Activated T-cell treated with anti-CD3 and anti-CD28 coated beads for 1 hour (primary cell): ENCODE measurements at places on chromosomes 1 and 21.

- DNase-seq: no peak
Measured at GRCh38 chr1:40532844-40533424, 1.5 kb downstream of the ZNF684 start.

- DNase-seq: no peak
Measured at GRCh38 chr1:109928591-109929111, 18.0 kb downstream of the CSF1 start.

DNA sequence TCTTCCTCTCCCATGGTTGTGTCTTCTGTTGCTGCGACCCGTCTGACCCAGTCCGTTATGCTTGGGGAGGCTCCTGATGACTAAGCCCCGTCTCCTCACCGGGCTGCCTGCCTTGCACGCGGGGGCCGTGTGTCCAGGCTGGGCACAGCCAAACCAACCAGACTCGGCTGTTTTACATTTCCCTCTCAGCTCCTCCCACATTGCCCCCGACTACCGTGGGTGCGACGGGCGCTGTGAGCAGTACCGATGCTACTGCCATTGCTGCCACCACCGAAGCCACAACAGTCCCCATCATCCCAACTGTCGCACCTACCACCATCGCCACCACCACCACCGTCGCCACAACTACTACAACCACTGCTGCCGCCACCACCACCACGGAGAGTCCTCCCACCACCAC, 46.0 kb upstream of the CNTN2 start:
- no peak for DNase-seq

DNA sequence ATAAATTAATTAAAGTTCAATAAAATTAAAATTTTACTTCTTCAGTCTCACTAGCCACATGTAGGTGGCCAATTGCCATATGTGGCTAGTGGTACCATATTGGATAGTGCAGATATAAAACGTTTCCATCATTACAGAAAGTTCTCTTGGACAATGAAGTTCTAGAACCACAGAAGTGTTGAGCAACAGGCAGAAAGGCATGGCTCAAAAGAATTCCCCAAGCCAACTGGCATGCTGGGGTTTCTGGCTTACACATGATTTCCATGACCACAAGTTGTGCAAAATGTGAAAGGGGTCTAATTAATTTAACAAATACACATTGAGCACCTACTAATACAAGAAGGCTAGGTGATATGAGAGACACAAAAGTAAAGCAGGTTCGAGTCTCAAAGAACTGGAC, 72.2 kb upstream of the CDC42BPA start:
- DNase-seq: no peak

- no peak for DNase-seq
Measured at GRCh38 chr1:22327411-22327810, 124.2 kb upstream of the ZBTB40 start.

DNA sequence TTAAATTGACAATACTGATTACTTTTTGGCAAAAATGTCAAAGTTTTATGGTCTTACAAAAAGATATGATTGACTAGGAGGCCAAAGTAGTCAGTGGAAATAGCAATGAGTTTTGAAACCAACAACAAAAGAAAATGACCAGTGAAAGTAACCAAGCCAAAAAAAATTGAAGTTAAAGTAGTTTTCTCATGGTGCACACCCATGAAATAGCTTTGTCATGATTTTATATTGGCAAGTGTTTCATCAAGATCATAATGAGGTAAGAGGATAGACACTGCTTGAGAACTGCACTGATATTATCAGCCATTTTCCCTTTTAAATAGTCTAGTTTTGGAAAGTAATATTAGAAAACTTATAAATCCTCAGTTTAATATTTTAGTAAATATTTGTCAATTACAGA, 206.2 kb upstream of the ADAMTS5 start:
- DNase-seq: no peak

- no peak for DNase-seq
Measured at GRCh38 chr1:12405325-12406210, 175.7 kb downstream of the VPS13D start.

- no peak for DNase-seq
Measured at GRCh38 chr1:59135761-59136255, 161.1 kb upstream of the FGGY start.

DNA sequence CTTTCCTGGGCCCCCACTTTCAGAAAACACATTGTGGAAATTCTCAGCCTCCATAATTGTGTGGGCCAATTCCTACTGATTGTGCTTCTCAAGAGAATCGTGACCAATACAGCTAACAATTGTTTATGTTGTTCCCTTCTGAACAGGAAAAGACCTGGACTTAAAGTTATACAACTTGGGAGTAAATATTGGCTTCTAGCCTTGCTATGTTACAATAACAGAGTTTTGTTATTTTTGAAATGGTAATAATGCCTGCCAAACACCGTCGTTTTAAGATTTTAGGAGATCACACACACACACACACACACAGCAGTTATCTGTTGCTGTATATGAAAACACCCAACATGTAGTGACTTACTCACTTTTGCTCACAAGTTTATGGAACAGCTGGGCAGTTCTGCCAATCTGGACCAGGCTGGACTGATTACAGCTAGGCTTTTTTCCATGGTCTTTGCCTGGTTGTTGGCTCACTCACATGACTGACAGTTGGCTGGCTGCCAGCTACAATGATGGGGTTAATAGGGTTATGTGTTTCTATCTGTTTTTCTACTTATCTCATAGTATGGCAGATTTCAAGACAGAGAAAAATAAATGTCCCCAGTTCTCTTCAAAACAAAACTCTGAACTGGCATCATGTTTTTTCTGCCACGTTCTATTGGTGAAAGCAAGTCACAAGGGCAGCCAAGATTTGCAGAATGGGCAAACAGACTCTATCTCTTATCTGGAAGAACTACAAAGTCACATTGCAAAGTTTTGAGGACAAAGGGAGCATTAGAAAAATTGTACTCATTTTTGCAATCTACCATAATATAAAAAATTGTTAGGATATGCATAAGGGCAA, 447.5 kb downstream of the NEGR1 start:
- DNase-seq: no peak

- DNase-seq: no peak
Measured at GRCh38 chr21:45877821-45878469, 103.6 kb upstream of the COL6A1 start.

- no peak for DNase-seq
Measured at GRCh38 chr1:38997034-38997900, 6.2 kb downstream of the AKIRIN1 start.

- DNase-seq: no peak
Measured at GRCh38 chr1:151705753-151706463, 10.7 kb downstream of the CELF3 start.

DNA sequence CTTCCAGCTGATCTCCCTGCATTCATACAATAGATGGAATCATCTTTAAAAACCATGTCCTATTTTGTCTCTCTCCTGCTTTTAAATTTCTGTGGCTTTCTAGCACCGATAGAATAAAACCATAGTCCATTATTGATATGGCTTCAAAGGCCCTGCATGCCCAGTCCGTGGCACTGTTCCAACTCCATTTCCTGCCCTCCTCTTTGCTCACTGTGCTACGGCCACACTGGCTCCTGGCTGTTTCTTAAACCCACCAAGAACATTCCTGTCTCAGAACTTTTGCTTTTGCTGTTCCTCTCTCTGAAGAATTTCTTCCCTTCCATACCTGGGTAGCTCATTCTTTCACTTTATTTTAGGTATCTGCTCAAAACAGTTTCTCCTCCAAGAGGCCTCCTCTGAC, 7.2 kb downstream of the SLAMF1 start:
- no peak for DNase-seq

- DNase-seq: no peak
Measured at GRCh38 chr1:225862581-225862950, 19.6 kb downstream of the TMEM63A start.

- no peak for DNase-seq
Measured at GRCh38 chr1:52166996-52167753, 25.3 kb downstream of the ZFYVE9 start.

- DNase-seq: no peak
Measured at GRCh38 chr1:214698559-214698958, 95.6 kb downstream of the CENPF start.

- no peak for DNase-seq
Measured at GRCh38 chr1:52028328-52028727, 5.3 kb downstream of the KTI12 start.

DNA sequence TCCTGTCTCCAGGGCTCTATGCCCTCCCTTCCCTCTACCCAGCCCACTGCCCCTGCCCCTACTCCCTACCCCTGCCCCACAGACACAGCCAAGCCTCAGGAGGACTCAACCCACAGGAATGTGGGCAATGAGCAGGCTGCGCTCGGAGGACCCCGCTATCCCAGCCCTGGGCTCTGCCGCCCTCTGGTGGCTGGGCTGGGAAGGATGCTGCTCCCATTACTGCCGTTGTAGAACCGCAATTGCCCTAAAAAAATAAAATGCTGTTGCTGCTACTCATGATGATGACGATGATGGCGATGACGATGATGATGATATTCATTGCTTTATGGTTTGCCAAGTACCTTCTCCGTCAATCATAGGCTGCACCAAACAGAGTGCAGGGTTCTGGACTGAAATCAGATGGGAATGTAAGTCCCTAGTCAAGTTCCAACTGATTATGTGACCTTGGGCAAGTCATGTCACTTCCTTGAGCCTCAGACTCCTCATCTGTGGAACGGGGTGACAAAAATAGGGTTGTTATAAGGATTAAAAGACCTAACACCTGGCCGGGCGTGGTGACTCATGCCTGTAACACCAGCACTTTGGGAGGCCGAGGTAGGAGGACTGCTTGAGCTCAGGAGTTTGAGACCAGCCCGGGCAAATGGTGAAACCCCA, 24.6 kb downstream of the ARHGEF19 start:
- peak; percentile 73 for DNase-seq
